ENCODE measurements at places on chromosomes 13 and 19. TPM values are rescaled to one million over a fixed set of nuclear protein-coding genes. Genes with fewer than 3 reads are reported as not detected.

The HOMER3 gene
- 173 TPM for total RNA-seq

The RASGRP4 gene
- not detected for total RNA-seq

The ZNF490 gene
- 2.6 TPM for total RNA-seq

The TMEM221 gene
- total RNA-seq, result not detected

The IRS2 gene
- total RNA-seq, result 6.0 TPM

The TMPRSS9 gene
- not detected for total RNA-seq

The KLF1 gene
- not detected for total RNA-seq

The S1PR4 gene
- 0.16 TPM for total RNA-seq

The ATP4A gene
- total RNA-seq, result not detected

The PSPN gene
- total RNA-seq, result 0.62 TPM

The SPPL2B gene
- total RNA-seq, result 30.5 TPM

The SIGLEC8 gene
- not detected for total RNA-seq

The TUBB4A gene
- not detected for total RNA-seq

The CEACAM20 gene
- total RNA-seq, result not detected

The ANGPTL8 gene
- total RNA-seq, result not detected

The CGB1 gene
- total RNA-seq, result not detected

The ZNF486 gene
- total RNA-seq, result 4.4 TPM

The HIPK4 gene
- total RNA-seq, result not detected

The ZNF571 gene
- total RNA-seq, result 1.8 TPM
